ENCODE measurements at places on chromosomes 11 and 22.
A peak's percentile ranks its signal among the peaks of the same experiment; 100 is the strongest.

- DNase-seq = no peak
Measured at GRCh38 chr11:73152861-73153483, 10.9 kb upstream of the FCHSD2 start.

GRCh38 chr22:35628732-35629131 is 11.6 kb upstream of the MB start:
- no peak for DNase-seq

DNA sequence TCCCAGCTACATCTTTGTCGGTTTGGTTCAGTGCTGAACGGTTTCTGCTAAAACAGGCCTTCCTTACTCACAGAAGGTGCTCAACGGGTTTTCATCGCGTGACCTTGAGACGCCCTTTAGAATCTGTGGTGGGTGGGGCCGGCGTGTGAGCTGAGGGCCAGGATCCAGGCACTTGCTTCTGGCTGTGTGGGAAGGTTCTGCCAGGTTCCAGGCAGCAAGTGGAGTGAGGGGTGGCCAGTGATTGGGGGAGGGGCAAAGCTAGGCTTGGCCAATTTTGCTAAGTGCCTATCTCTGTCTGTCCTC is 35.2 kb downstream of the KCNJ4 start:
- DNase-seq = no peak

- no peak for DNase-seq
Measured at GRCh38 chr11:134584001-134584561, 172.0 kb upstream of the B3GAT1 start.

DNA sequence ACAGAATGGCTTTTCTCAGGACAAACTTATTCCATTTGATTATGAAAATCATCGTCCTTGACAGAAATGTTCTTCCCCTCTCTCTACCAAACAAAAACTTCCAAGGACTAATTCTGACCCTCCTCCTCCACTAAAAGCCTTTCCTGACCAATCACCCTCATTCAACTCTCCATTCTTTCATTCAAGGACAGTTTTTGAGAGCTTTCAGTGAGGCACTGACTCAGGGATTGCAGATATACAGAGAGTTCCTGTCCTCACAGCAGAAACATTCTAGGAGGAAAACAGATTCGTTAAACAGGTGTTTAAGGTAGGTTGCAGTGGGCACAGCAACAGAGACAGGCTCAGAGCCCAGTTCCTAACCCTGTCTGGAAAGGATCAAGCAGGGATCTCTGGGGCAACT is 41.5 kb downstream of the OR4D9 start:
- no peak for DNase-seq

- no peak for DNase-seq
Measured at GRCh38 chr11:112477581-112478317, 217.1 kb upstream of the PLET1 start.

GRCh38 chr22:30871391-30872284 is 96.9 kb downstream of the MORC2 start:
- no peak for DNase-seq

DNA sequence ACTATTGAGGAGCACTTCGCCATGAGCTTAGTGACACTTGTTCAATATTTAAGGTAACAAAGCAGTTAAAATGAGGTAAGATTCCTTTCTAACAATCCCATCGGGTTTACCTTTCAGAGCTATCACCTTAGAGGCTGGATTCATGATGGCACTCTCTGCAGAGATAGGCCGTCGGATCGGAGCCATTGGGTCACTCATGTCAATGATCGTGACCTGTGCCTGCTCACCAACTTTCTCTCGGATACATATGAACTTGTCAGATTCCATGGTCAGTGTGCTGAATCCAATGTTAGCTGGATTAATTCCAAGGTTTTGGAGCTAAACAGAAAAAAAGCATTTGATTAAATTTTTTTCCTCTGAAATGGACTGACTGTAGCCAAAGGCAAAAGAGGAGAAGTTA is 16.0 kb downstream of the CLTCL1 start:
- DNase-seq = no peak

GRCh38 chr22:17862646-17863181 is 88.4 kb upstream of the BID start:
- no peak for DNase-seq

DNA sequence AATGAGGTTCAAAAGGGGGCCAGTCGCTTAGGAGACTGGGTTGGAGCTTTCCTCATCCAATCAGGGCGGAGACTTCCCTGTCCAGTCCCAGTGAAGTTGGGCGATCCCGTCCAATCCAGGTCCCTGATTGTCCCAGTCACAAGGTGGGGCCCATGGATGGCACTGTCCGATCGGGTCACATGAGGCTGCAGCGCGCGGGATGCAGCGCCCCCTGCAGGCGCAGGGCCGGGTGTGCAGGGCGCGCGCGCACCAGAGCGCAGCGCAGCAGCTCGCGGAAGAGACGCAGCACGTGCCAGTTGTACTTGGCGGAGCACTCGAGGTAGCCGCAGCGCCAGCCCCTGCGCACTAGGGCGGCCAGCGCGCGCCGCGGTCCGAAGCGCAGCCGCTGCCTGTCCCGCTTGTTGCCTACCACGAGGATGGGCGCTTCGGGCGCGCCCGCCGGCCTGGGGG is 2.3 kb downstream of the RASL10A start:
- no peak for DNase-seq

GRCh38 chr11:44926036-44926435 is 24.6 kb downstream of the TP53I11 start:
- DNase-seq = no peak

DNA sequence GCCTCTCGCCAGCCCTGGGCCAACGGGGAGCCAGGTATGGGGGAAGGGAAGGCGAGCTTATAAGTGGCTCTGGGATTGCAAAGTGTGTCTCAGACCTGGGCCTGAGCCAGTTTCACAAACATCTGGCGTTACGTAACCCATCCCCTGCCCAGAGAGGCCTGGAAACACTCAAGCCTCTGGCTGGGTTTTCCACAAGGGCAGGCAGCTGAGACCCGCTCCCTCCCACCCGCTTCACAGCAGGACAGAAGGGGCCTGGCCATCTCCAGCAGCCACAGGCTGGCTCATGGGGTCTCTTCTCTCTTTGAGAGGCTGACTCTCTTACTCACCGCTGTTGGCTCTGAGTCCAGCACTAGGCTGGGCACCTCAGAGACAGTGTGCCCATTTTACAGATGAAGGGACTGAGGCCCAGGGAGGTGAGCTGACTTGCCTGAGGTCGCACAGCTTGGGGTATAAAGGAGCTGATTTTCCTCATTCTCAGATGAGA is 44.5 kb downstream of the TRIOBP start:
- DNase-seq = no peak

GRCh38 chr11:61855939-61856680 is 28.0 kb downstream of the FADS2 start:
- DNase-seq = no peak

GRCh38 chr22:36930041-36930935 is 16.9 kb downstream of the CSF2RB start:
- DNase-seq = no peak

- no peak for DNase-seq
Measured at GRCh38 chr11:77776455-77776854, 44.1 kb downstream of the RSF1 start.

DNA sequence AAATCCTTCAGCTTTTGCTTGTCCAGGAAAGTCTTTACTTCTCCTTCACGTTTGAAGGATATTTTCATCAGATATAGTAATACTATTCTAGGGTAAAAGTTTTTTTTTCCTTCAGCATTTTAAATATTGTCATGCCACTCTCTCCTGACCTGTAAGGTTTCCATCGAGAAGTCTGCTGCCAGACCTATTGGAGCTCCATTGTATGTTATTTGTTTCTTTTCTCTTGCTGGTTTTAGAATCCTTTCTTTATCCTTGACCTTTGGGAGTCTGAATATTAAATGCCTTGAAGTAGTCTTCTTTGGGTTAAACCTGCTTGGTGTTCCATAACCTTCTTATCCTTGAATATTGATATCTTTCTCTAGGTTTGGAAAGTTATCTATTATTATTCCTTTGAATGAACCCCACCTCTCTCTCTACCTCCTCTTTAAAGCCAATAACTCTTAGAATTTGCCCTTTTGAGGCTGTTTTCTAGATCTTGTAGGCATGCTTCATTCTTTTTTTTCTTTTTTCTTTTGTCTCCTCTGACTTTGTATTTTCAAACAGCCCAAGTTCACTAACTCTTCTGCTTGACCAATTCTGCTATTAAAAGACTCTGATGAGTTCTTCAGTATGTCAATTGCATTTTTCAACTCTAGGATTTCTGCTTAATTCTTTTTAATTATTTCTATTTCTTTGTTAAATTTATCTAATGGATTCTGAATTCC is 12.0 kb upstream of the WEE1 start:
- DNase-seq = no peak

GRCh38 chr11:3135481-3136440 is 29.3 kb downstream of the OSBPL5 start:
- no peak for DNase-seq

GRCh38 chr11:832529-833113 is at the start of gene CD151:
Gene CD151 (plus strand): TSS chr11:832952. CDS start chr11:836070, 3,118 bp downstream.
- DNase-seq = peak; percentile 40

- no peak for DNase-seq
Measured at GRCh38 chr11:62443390-62444235, 24.8 kb downstream of the SCGB1A1 start.

- DNase-seq = no peak
Measured at GRCh38 chr22:20581503-20582170, 74.2 kb downstream of the MED15 start.

- peak; percentile 21 for DNase-seq
Measured at GRCh38 chr11:62025487-62026105, 58.2 kb upstream of the FTH1 start.

DNA sequence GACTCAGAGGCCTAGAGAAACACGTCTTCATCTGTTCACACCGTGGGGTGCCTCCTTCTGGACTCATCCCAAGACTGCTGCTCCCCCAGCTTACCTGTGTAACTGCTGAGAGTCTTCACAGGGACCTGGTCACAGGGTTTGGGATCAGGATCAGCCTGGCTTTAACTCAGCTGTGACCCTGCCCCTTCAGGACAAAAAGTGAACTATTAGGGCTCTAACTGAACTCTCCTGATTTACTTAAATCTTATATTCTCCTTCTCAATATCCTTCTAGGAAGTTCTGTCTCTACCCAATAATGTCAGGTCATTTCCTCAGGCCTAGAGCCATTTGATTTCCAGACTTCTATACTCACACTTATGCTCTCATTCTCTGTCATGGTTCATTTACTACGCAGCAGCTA is 108.4 kb downstream of the ZNF280B start:
- no peak for DNase-seq

- no peak for DNase-seq
Measured at GRCh38 chr22:39129081-39129480, 23.4 kb downstream of the CBX7 start.

DNA sequence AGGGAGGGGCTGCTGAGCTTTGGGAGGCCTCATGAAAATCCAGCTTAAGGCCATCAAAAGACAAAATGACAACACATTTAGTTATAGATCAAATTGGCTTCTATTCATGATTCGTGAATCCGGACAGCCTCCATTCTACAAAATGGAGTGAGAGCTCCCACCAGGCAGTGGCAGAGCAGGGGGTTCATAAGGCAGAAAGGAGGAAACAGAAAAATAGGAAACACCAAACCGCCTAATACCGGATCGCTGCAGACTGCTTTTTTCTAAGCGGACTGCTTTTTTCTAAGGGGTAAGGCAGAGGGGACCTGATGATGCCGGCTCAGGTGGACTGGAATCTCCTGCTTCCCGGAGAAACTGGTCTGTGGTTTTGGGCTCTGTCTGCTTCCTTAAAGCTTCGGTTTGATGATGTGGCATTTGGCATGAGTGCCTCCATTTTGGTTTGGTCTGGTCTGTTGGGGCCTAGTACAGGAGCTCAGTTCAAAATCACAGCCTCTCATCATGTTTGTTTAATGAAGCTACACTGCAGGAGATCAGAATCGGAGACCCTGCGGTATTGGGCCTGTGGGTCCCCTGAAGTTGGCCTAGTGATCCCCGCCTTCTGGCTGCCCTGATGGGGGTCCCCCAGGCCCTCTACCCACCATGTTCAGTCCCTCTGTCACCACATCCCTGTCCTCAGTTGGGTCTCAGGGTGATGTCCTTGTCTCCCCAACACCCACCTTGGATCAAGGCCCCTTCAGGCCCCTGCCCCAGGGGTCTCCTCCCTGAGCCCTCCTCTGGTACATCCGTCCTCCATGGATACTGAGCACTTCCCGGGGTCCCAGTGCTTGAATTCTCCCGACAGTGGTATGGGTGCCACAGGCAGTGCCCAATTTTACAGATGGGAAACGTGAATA is 1.2 kb downstream of the ALDH3B1 start:
- DNase-seq = no peak

- DNase-seq = no peak
Measured at GRCh38 chr11:14340721-14341120, 18.3 kb downstream of the RRAS2 start.

DNA sequence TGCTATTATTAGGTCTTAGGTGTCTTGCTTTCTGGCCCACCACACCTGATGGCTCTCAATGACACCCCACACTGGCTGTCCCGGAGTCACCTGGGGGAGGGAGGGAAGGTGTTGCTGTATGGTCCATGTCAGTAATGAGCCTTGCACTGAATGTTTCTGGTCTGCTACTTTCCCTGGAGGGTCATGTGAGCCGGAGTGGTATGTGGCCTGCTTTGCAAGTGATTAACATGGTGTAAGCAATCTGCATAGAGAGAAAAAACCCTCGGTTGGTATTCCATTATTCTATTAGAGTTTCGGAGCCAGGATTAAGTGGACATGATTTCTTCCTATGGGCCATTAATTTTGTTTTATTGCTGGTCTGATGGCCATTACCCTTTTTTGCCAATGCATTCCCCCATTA is 63.9 kb downstream of the PKNOX2 start:
- no peak for DNase-seq

DNA sequence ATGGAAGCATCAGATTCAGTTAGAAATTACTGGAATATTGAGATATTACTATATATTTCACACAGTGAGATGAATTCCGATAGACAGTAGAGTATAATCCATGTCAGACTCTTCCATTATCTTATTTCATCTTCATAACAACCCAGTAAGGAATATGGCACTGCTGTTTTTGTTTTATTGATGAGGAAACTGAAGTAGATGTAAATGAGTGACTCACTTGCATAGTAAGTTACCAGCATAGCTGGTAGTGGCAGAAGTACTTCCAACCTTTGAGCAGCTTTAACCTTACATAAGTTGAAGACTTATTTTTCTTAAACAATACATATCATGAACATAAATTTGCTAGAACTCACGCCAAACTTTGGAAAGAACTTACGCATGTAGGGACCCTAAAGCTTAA is 54.9 kb upstream of the SLC22A25 start:
- DNase-seq = no peak

DNA sequence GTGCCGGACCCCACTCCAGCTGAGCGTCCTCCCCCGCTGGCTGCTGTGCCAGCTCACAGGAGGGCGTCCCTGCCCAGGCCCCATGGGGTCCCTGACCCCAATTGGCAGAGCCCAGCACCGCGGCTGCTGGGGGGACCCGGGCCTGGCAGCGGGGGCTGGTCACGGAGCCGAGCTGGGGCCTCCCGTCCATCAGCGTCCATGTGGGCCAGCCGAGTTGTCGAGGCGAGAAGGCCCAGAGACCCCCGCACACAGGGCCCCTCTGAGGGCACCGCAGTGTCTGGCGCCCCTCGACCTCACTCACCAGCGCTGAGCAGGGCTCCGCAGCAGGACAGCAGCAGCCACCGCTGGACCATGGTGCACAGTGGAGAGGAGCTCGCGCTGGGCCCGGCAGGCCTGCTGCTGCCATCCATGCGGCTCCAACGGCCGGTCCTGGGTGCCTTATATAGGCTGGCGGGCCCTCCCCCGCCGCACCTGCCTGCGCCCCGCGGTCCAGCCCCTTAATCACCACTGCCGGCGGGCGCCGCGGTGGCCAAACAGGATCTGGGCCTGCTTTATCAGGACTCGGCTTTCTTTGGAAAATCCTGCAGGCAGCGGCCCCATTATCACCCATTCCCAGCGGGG is at the start of gene MUC6:
Gene MUC6 (minus strand): TSS at position 416 of the 621 bp plus-strand sequence. CDS start 63 bp downstream, at position 353.
- no peak for DNase-seq

Data from stimulated activated CD4-positive, alpha-beta T cell treated with anti-CD3 and anti-CD28 coated beads, Interleukin-2, amount 100 ng/mL, for 4 hours (primary cell).